ACHN (cell line): ENCODE measurements at places on chromosomes 1 and 21.
A peak's percentile ranks its signal among the peaks of the same experiment; 100 is the strongest.

- DNase-seq: no peak
These were observed 50.8 kb downstream of the RHBG start for GRCh38 chr1:156419854-156420204.

DNA sequence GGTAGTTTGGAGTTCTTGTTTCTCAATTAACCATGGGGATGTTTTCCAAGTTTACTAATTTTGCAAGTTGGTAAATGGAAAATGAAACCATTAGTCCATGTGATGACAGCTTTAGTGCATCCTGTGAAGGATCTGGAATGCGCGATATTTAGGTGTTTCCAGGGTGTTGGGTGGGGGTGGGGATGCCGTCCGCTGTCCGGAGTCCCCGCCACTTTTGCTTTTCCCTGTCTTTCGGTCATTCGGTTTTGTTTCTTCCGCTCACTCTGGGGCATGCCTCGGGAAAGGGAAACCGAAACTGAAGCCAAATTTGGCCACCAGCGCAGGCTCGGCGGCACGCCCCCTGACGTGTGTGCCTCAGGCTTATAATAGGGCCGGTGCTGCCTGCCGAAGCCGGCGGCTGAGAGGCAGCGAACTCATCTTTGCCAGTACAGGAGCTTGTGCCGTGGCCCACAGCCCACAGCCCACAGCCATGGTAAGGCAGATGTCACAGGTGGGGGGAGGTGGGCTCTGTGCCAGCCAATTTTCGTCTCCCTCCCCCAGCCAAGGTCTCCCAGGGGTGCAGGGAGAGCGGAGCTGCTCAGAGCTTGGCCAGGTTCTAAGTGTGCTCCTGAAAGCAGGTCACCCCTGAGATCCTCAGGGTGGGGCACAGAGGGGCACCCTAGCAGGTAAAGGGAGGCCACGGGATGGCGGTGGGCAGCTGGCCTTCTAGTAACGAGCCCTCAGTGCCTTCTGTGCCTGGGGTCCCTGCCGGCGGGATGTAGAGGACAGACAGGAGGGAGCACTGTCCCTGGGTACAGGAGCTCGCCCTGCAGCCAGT lies at the start of gene ISG15:
ISG15 (plus strand) TSS at position 393 of the 817 bp plus-strand sequence; CDS start at position 470, 77 bp downstream.
- peak; percentile 85 for DNase-seq

DNA sequence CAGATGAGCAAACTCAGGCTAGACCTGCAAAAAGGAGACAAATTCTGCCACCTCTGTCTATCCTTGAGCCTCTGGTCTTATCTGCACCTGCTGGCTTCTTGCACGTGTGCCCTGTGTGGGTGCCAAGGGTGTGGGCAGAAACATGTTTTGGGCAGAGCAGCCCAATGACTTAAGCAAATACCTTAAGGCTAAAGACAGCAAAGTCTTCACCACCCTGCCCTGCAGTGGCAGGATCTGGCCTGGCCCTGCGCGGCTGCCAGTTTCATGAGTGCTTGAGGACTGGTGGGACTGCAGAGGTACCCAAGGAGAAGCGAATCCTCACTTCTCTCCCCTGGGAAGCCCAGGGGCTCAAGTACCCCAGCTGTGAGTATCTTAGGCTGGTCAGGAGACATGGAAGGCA lies 3.8 kb upstream of the SLC26A9 start:
- no peak for DNase-seq

DNA sequence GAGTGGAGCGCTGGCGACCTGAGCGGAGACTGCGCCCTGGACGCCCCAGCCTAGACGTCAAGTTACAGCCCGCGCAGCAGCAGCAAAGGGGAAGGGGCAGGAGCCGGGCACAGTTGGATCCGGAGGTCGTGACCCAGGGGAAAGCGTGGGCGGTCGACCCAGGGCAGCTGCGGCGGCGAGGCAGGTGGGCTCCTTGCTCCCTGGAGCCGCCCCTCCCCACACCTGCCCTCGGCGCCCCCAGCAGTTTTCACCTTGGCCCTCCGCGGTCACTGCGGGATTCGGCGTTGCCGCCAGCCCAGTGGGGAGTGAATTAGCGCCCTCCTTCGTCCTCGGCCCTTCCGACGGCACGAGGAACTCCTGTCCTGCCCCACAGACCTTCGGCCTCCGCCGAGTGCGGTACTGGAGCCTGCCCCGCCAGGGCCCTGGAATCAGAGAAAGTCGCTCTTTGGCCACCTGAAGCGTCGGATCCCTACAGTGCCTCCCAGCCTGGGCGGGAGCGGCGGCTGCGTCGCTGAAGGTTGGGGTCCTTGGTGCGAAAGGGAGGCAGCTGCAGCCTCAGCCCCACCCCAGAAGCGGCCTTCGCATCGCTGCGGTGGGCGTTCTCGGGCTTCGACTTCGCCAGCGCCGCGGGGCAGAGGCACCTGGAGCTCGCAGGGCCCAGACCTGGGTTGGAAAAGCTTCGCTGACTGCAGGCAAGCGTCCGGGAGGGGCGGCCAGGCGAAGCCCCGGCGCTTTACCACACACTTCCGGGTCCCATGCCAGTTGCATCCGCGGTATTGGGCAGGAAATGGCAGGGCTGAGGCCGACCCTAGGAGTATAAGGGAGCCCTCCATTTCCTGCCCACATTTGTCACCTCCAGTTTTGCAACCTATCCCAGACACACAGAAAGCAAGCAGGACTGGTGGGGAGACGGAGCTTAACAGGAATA lies 4.2 kb downstream of the TFAP2E start:
- DNase-seq: no peak

DNA sequence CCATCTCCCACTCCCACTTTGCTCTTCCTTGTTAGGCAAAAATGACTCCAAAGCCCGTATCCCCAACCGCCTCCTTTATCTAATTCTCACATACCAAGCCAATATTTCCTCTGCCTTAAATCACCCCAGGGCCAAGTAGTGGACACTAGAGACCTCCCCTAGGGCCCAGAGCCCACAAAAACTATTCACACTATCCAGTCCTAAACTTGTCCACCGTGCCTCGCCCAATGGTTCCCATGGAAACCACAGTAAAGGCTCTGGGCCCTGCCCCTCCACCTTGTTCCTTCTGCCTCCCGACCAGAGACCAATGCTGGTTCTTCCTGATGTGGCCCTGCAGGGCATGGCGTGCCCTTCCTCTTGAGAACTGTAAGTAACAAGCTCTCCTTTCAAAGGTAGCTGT lies 11.8 kb downstream of the CFAP107 start:
- DNase-seq: no peak
